ENCODE measurements at places on chromosomes 4 and X. TPM values are rescaled to one million over a fixed set of nuclear protein-coding genes. Genes with fewer than 3 reads are reported as not detected.

- no peaks in the 10 kb centered on the region for H3K4me1 ChIP-seq
- no peaks in the 10 kb centered on the region for H3K27me3 ChIP-seq
- H3K36me3 ChIP-seq: peaks cover 3% of the 10 kb centered on the region
- H3K27ac ChIP-seq: no peak overlapping the region
- no peak overlapping the region for H3K4me3 ChIP-seq
These were observed 34.8 kb downstream of the YIPF6 start for GRCh38 chrX:68533656-68534055.

GRCh38 chr4:140098455-140099160 is 55.4 kb downstream of the MAML3 start:
- no peaks in the 10 kb centered on the region for H3K27me3 ChIP-seq
- H3K36me3 ChIP-seq: no peaks in the 10 kb centered on the region
- H3K4me1 ChIP-seq: peaks cover 75% of the 10 kb centered on the region
- peak overlapping the region; percentile 23 for H3K4me3 ChIP-seq
- peak overlapping the region; percentile 83 for H3K27ac ChIP-seq

Gene SPANXN1
- total RNA-seq: not detected

DNA sequence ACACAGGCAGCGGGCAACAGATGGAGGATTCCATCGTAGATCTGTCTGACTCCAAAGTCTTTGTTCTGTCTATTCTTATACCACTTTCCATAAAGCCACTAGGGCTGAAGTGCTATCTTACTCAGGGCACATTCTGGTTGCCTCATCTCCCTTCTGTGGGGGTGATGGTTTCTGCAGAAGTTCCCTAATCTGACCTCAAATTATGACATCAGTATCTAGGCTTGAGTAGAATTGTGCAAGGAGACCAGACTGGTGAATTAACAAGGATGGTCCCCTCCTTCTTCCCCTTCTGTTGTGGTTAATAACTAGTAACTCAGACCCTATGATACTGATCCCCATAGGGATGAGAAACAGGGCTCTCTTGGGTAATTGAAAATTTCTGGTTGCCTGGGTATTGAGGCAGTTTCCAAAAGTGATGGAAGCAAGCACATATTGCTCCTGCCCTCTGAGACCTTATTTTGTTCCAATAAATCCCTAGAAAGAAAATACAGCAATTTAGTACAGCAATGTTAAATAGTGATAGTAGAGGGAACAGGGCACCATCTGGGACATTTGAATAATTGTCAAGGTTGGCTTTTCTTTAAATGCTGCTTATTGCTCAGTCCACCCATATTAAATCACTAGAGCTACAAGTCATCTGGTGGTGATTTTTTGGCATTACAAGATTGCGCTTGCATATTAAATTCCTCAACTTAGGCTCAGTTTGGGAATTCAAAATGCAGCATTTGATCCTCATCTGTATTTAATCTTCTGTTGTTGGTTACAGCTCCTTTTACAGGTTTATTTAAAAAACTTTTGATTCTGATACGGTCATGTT is 57.3 kb upstream of the AP1S2 start:
- DNase-seq: peak; percentile 48
- no peaks in the 10 kb centered on the region for H3K27me3 ChIP-seq
- H3K27ac ChIP-seq: no peak overlapping the region
- H3K4me3 ChIP-seq: no peak overlapping the region
- H3K4me1 ChIP-seq: no peaks in the 10 kb centered on the region
- no peaks in the 10 kb centered on the region for H3K36me3 ChIP-seq

GRCh38 chr4:76363556-76364290 is 57.2 kb downstream of the STBD1 start:
- H3K27ac ChIP-seq: no peak overlapping the region
- H3K27me3 ChIP-seq: no peaks in the 10 kb centered on the region
- no peaks in the 10 kb centered on the region for H3K36me3 ChIP-seq
- no peak overlapping the region for H3K4me3 ChIP-seq

- DNase-seq: no peak
- H3K27me3 ChIP-seq: no peaks in the 10 kb centered on the region
- H3K27ac ChIP-seq: no peak overlapping the region
These were observed 21.7 kb downstream of the LETM1 start for GRCh38 chr4:1834047-1834775.

- peaks cover 38% of the 10 kb centered on the region for H3K4me1 ChIP-seq
- no peak for DNase-seq
- H3K27me3 ChIP-seq: no peaks in the 10 kb centered on the region
- no peaks in the 10 kb centered on the region for H3K36me3 ChIP-seq
- peak overlapping the region; percentile 82 for H3K4me3 ChIP-seq
These were observed 419 bp downstream of the ADD1 start for GRCh38 chr4:2843941-2844584.

DNA sequence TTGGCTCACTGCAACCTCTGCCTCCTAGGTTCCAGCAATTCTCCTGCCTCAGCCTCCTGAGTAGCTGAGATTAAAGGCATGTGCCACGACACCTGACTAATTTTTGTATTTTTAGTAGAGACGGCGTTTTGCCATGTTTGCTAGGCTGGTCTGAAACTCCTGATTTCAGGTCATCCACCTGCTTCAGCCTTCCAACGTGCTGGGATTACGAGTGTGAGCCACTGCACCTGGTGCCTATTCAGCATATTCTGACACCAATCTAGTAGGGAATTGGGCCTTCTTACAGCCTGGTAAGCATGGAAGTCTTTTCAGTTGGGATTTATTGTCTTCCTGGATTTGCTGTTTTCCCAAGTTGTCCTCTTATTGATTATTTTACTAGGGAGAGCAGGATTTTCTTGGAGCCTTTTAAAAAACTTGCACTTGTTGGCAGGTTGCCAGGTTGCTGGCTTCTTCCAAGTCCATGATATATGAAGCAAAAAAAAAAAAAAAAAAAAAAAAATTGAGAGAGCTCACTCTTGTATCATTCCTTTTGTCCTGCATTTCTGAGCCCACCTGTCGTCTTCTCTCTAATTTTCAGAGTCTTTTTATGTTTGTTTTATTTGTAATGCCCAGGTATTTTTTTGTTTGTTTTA is 43.7 kb downstream of the TMPRSS11E start:
- no peak for DNase-seq
- H3K4me3 ChIP-seq: no peak overlapping the region
- H3K27ac ChIP-seq: no peak overlapping the region
- no peaks in the 10 kb centered on the region for H3K27me3 ChIP-seq
- H3K36me3 ChIP-seq: no peaks in the 10 kb centered on the region
- no peaks in the 10 kb centered on the region for H3K4me1 ChIP-seq

Gene SHROOM4
- total RNA-seq: 40.5 TPM

GRCh38 chr4:11214281-11214680 is 214.4 kb downstream of the HS3ST1 start:
- no peak overlapping the region for H3K27ac ChIP-seq
- H3K4me1 ChIP-seq: no peaks in the 10 kb centered on the region

Gene NKX1-1
- total RNA-seq: not detected
